ENCODE measurements at places on chromosomes 13 and 19.
A peak's percentile ranks its signal among the peaks of the same experiment; 100 is the strongest.

GRCh38 chr19:31274251-31275067 is 74.8 kb downstream of the TSHZ3 start:
- DNase-seq, result no peak

DNA sequence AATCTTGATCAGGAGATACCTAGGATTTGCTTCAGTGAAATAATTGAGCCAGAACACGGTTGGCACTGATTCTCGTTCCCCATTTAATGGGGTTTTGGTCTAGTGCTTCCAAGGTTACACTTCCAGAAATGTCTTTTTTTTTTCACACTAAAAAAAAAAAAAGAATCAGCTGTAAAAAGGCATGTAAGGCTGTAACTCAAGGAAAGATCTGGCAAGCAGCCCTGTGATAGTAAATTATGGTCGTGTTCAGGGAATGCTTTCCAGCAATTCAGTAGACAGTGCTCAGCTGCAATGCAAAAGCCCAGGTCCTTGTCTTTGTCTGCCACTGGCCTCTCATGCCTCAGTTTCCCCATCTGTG is 27.2 kb upstream of the NDUFS7 start:
- DNase-seq, result no peak

- peak; percentile 83 for DNase-seq
Measured at GRCh38 chr13:44884076-44884729, 105.1 kb downstream of the NUFIP1 start.

GRCh38 chr13:100809129-100809390 is 134.5 kb upstream of the TMTC4 start:
- DNase-seq, result no peak

DNA sequence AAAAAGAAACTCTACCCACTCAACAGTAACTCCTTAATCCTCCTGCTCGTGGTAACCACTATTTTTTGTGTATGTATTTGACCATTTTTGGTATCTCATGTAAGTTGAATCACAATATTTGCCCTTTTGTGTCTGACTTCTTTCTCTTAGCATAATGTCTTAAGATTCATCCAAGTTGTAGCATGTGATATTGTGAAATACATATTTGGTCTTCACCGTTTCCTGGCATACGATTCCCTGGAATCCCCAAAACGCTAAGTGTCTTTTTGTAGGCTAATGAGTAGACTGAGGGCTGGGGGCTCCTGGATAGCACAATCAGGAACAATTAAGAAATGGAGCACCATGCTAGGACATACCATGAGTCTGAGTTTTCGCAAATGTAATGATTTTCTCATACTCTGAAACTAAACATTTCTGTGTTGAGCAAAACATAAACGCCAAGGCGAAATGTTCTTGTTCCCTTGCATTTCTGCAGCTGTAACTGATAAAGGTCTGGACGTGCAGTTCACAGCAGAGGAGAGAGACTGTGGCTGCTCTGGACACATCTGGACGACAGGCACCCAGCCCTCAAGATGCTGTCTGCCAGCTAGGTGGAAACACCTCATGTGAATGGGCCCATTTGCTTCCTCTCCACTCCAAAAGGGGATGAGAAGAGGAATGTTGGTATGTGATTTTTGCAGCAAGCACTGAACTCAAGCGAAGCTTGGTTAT is 38.4 kb downstream of the BRD4 start:
- DNase-seq, result peak; percentile 58

DNA sequence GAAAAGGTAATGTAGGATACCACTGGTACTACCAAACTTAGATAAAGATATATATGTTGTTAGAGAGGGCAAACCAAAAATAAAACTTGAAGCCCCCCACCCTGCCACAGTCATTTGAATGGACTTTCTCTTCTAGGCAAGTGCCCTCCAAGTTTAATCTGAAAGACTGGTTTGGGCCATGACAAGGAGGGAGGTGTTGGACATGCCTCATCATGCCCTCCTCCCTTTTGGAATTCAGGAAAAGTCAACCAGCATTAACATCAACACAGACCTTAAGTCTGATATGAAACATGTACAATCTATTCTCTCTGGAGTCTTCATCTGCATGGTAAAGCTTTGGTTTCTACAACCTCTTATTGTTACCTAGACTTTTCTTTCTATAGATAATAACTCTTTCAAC is 46.3 kb upstream of the GPR12 start:
- no peak for DNase-seq

DNA sequence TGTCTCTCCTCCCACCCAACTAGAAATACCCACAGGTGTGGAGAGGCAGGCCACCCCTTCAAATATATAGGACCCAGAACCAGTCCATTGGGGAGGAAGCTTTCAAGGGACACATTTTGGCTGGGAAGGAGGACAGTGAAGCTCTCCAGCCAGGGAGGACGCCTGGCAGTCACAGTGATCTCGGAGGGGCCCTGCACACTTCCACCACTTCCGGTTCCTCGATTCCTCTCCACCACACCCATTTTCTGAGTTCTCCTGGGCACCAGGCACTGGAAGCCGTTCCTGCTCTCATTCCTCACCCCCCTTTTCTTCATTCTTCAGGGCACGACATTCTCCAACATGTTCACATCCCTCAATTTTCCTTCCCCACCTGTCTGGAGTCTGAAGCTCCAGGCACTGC is 30.4 kb upstream of the CEACAM21 start:
- no peak for DNase-seq

- no peak for DNase-seq
Measured at GRCh38 chr13:104898484-104898883, 1637.0 kb downstream of the EFNB2 start.

Measured in HCEC 1CT (cell line).